ENCODE measurements at places on chromosomes 7 and 10. TPM values are rescaled to one million over a fixed set of nuclear protein-coding genes. Genes with fewer than 3 reads are reported as not detected.

- no peak overlapping the region for H3K4me3 ChIP-seq
- H3K4me1 ChIP-seq, result peaks cover 29% of the 10 kb centered on the region
- DNase-seq, result peak; percentile 60
These were observed 40.3 kb upstream of the TNPO3 start for GRCh38 chr7:129095258-129095657.

GRCh38 chr7:136637813-136638212, 230.6 kb upstream of the CHRM2 start:
- no peak overlapping the region for H3K27ac ChIP-seq
- no peaks in the 10 kb centered on the region for H3K36me3 ChIP-seq
- H3K27me3 ChIP-seq, result no peaks in the 10 kb centered on the region
- H3K4me3 ChIP-seq, result no peak overlapping the region
- no peaks in the 10 kb centered on the region for H3K4me1 ChIP-seq
- no peak for DNase-seq

- no peaks in the 10 kb centered on the region for H3K36me3 ChIP-seq
- no peak overlapping the region for H3K27ac ChIP-seq
- H3K4me1 ChIP-seq, result no peaks in the 10 kb centered on the region
- no peaks in the 10 kb centered on the region for H3K27me3 ChIP-seq
- DNase-seq, result no peak
These were observed 51.6 kb downstream of the NUDCD3 start for GRCh38 chr7:44438816-44439215.

GRCh38 chr7:141664450-141664849, 37.5 kb downstream of the DENND11 start:
- H3K27me3 ChIP-seq, result no peaks in the 10 kb centered on the region
- H3K27ac ChIP-seq, result no peak overlapping the region
- no peak for DNase-seq
- H3K4me3 ChIP-seq, result no peak overlapping the region

DNA sequence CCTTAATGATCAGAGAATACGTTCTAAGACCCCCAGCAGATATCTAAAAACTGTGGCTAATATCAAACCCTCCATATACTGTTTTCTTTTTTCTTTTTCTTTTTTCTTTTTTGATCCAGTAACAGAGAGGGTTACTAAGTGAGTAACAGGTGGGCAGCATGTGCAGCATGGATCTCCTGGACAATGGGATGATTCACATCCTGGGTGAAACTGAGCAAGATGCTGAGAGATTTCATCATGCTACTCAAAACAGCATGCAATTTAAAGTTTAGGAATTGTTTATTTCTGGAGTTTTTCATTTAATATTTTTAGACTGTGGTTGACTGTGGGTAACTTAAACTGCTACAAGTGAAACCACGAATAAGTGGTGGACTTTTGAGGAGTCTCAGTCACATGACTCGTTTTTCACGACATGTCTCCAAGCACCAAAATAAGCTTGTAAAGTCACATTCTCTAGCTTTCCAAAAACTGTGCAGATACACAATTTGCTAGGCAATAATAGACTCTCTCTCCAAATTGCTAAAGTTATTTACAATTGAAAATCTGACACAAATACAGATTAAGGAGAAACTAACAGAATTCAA, 716.2 kb downstream of the NXPH1 start:
- H3K4me1 ChIP-seq, result no peaks in the 10 kb centered on the region
- no peak for DNase-seq
- no peak overlapping the region for H3K27ac ChIP-seq
- no peaks in the 10 kb centered on the region for H3K36me3 ChIP-seq

DNA sequence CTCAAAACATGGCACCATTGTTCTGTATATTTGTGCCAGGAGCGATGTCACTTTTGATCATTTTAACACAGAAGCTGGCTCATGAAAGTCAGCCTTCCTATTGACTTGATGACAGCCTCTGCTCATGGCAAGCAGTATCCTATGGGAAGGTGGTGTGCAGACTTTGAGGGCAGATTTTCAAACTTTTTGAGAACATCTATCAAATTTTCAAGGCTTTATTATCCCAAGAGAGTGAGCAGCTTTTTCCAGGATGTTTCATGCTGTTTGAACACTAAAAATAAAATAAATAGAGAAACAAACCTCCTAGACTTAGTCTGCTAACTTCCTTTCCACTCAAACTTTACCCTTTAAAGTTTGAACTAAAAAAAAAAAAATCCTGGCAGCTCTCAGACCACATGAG, 20.3 kb downstream of the FAM13C start:
- no peaks in the 10 kb centered on the region for H3K36me3 ChIP-seq
- no peaks in the 10 kb centered on the region for H3K4me1 ChIP-seq
- H3K27me3 ChIP-seq, result no peaks in the 10 kb centered on the region

DNA sequence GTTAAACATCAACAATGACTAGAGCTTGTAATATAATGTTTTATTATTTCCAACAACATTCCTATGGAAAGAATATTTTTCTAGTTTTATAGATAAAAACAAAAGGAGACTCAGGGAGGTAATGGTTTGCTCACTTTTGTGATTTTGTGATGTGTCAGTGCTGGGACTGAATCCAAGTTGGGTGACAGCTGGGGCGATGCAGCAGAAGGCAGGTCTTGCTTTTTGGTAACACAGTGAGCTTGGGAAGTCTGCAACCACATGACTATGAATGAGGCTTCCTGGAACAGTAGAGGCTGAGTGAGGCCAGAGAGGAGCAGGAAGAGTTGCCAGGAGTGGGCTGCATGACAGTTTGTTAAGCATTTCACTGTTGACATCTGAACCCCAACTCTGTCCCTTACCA, 4.9 kb upstream of the YKT6 start:
- no peak overlapping the region for H3K27ac ChIP-seq
- no peaks in the 10 kb centered on the region for H3K4me1 ChIP-seq
- DNase-seq, result no peak
- H3K4me3 ChIP-seq, result no peak overlapping the region
- H3K36me3 ChIP-seq, result no peaks in the 10 kb centered on the region

- DNase-seq, result no peak
- no peaks in the 10 kb centered on the region for H3K36me3 ChIP-seq
- H3K27me3 ChIP-seq, result no peaks in the 10 kb centered on the region
These were observed 70.7 kb downstream of the BEND7 start for GRCh38 chr10:13457958-13458686.

DNA sequence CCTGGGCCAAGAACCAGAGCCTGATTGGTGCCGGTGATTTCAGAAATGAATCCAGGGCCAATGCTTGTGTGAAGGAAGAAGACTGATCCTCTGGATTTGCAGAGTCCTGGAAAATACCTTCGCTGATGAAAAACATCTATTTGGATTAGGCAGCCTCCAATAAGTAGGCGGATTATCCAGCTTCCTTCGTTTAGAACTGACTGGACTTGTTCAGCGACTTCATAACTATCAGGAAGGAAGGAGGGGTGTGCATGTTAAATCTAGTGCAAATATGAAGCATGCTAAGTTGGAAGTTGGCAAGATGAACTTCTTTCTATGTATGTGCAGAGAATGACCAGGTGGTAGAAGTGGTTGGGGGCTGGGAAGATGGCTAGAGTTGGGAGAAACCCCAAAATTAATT, 41.0 kb downstream of the NKX2-3 start:
- no peak overlapping the region for H3K4me3 ChIP-seq
- no peak for DNase-seq
- H3K27ac ChIP-seq, result no peak overlapping the region

- no peak overlapping the region for H3K4me3 ChIP-seq
- H3K27ac ChIP-seq, result no peak overlapping the region
- no peaks in the 10 kb centered on the region for H3K4me1 ChIP-seq
- H3K36me3 ChIP-seq, result no peaks in the 10 kb centered on the region
These were observed 29.0 kb downstream of the ATOH7 start for GRCh38 chr10:68202960-68203353.

DNA sequence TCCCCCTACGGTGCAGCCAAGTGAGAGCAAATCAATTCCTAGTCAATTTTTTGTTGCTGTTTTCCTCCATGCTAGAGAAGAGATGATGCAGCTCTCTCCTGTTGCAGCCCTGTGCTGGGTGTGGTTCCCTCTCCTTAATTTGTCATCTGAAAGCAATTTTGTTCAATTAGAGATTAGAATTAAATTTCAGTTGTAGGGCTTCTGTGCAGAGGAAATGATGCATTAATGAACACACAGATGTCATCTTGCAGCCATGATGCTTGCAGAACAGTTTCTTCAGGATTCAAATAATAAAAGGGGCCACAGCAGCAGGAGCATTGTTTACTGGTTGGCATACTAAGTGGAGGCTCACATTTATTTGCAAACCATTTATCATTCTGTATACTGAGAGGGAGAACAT, 266.0 kb downstream of the AUTS2 start:
- H3K36me3 ChIP-seq, result no peaks in the 10 kb centered on the region
- H3K4me1 ChIP-seq, result peaks cover 7% of the 10 kb centered on the region

DNA sequence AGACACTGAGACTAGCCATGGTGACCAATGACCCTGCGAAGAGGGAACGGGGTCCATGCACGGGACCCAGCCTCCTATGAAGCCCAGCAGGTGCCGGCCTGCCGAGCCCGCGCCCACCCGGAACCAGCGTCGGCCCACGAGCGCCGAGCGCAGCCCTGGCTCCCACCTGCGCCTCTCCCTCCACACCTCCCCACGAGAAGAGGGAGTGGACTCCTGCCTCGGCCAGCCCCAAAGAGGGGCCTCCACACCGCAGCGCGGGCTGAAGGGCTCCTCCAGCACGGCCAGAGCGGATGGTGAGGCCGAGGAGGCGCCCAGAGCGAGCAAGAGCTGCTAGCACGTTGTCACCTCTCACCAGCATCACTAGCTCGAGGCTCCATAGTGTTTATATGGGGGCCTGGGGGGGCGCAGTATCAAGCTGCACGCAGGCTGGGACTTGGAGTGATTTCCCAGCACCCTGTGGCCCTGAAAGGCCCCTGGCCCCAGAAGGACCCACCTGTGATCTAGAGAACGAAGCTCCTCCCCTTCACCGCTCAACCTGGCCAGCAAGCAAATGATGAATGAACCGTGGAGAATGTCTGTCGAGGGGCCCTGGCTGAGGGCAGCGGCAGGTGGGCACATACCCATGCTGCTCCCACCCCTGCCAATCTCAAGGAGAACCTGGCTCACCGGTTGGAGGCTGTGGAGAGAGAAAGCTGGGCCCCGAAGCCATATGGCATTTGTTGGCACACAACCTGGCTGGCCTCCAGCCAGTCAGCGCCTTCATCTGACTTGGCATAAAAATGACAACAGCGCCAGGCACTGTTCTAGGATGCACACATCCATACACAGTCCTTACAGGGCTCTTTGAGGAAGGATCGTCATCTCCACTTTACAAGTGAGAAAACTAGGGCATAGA, 30.7 kb downstream of the GHRHR start:
- H3K4me1 ChIP-seq, result no peaks in the 10 kb centered on the region
- H3K27ac ChIP-seq, result no peak overlapping the region
- no peaks in the 10 kb centered on the region for H3K27me3 ChIP-seq
- no peaks in the 10 kb centered on the region for H3K36me3 ChIP-seq
- no peak for DNase-seq

GRCh38 chr7:28608731-28609130, 196.4 kb downstream of the CREB5 start:
- H3K4me3 ChIP-seq, result no peak overlapping the region
- no peaks in the 10 kb centered on the region for H3K27me3 ChIP-seq
- no peaks in the 10 kb centered on the region for H3K36me3 ChIP-seq
- no peaks in the 10 kb centered on the region for H3K4me1 ChIP-seq
- H3K27ac ChIP-seq, result no peak overlapping the region

Gene ATG9B
- 5.1 TPM for total RNA-seq

Gene CTAGE15
- not detected for total RNA-seq

Gene ZNF467
- 0.32 TPM for total RNA-seq

Gene HTRA1
- not detected for total RNA-seq

Gene HECW1
- not detected for total RNA-seq

Measured in B cell (primary cell).